Astrocyte (in vitro differentiated cells and primary cell): ENCODE measurements at places on chromosomes 12 and 14. TPM values are rescaled to one million over a fixed set of nuclear protein-coding genes. Genes with fewer than 3 reads are reported as not detected.
A peak's percentile ranks its signal among the peaks of the same experiment; 100 is the strongest.

The NRIP2 gene
- total RNA-seq = not detected in 2 replicates

GRCh38 chr14:77799863-77800730, at the start of gene ADCK1:
Gene ADCK1 (plus strand): TSS chr14:77800109. CDS start chr14:77818979, 18,870 bp downstream.
- peak; percentile 64 for DNase-seq

The RILPL2 gene
- total RNA-seq = 1.4 TPM in 2 replicates

The EML5 gene
- total RNA-seq = 0.05 and 0.07 TPM in 2 replicates

DNA sequence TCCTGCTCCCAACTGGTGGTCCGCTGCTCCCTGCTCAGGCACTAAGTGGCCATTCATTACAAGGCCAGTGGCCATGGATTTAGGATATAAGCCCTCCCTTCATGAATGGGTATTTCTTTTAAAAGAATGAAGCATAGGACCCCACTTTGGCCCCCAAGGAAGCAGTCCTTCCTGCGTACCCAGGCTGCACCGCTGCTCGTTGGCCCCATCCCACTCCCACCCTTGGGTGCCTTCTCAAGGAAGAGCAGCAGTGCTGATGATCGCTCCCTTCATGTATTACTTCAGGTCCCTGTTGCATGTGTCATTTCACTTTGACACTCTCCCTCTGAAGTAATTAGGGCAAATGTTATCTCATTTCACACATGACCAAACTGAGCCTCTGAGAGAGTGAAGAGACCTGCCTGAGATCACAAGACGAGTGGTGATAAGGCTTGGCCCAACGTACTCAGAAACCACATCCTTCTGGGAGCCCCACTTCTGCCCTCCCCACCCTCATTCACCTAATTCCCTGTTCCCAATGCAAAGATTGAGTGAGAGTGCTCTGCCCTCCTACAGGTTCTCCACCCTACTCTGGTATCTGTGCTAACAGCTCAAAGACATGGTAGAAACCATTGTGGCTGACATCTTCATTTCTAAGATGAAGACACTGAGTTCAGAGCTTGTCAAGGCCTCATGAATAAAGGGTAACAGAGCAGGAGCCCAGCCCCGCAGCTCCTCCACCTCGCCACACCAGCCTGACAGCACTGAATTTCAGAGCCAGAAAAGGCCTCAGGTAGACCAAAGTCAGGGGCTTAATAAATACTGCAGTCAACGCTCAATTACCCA, 10.3 kb upstream of the KRT2 start:
- DNase-seq = no peak

The GSG1 gene
- total RNA-seq = 0.23 TPM in 1 of 2 replicates, not detected in the other
